Thoracic aorta (tissue), 2 donors: ENCODE measurements at places on chromosomes 5 and 9. TPM values are rescaled to one million over a fixed set of nuclear protein-coding genes. Genes with fewer than 3 reads are reported as not detected.
A peak's percentile ranks its signal among the peaks of the same experiment; 100 is the strongest.

GRCh38 chr5:168683247-168683926, 104.2 kb upstream of the PANK3 start:
- DNase-seq = no peak

GRCh38 chr9:123383512-123384170, 27.6 kb downstream of the CRB2 start:
- no peak for DNase-seq

GRCh38 chr9:137708590-137709284, 89.9 kb downstream of the EHMT1 start:
- DNase-seq = no peak

GRCh38 chr9:126386776-126387175, 60.1 kb downstream of the MVB12B start:
- DNase-seq = no peak

- DNase-seq = peak; percentile 49
Observed at GRCh38 chr9:99820685-99821395, 845 bp upstream of the NR4A3 start.

- no peak for DNase-seq
Observed at GRCh38 chr9:6024035-6024554, 8.7 kb upstream of the RANBP6 start.

The GCNT1 gene
- 17.1 TPM for total RNA-seq

The PFN3 gene
- total RNA-seq = not detected

The UTP15 gene
- 61.0 TPM for total RNA-seq

The SOX30 gene
- not detected for total RNA-seq

The STKLD1 gene
- not detected for total RNA-seq

The KCNN2 gene
- total RNA-seq = not detected
